Tibial nerve (tissue), 4 donors: ENCODE measurements at places on chromosomes 5 and 9. TPM values are rescaled to one million over a fixed set of nuclear protein-coding genes. Genes with fewer than 3 reads are reported as not detected.

Gene DND1
- 2.7 TPM for total RNA-seq

Gene ADGRD2
- not detected for total RNA-seq

Gene PCDHB10
- total RNA-seq = 5.4 TPM

Gene PCDHGA9
- 8.4 TPM for total RNA-seq

Gene COL15A1
- 37.7 TPM for total RNA-seq

GRCh38 chr5:132469380-132470009 lies 21.1 kb downstream of the IRF1 start:
- H3K4me3 ChIP-seq = no peak overlapping the region
- H3K27ac ChIP-seq = no peak overlapping the region
- H3K36me3 ChIP-seq = peaks cover 18% of the 10 kb centered on the region
- no peak for DNase-seq

DNA sequence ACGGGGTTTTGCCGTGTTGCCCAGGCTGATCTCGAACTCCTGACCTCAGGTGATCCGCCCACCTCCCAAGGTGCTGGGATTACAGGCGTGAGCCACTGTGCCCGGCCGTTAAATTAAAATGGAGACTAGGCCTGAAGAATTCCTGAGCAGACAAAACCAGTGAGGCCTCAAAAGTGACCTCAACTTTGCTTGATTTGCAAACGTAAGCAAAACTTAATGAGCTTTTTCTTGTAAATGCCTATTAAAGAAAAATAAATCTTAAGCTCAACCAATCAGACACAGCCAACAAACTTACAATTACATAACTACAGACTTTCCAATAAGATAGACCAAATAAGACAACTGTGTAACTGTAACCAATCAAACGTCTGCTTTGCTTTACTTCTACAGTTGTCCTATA lies 111.3 kb upstream of the SEMA6A start:
- H3K27ac ChIP-seq = no peak overlapping the region
- H3K27me3 ChIP-seq = no peaks in the 10 kb centered on the region
- no peaks in the 10 kb centered on the region for H3K36me3 ChIP-seq
- H3K4me3 ChIP-seq = no peak overlapping the region

GRCh38 chr5:594226-594860 lies 17.8 kb upstream of the CEP72 start:
- H3K27ac ChIP-seq = no peak overlapping the region
- no peaks in the 10 kb centered on the region for H3K36me3 ChIP-seq
- no peak overlapping the region for H3K4me3 ChIP-seq
- no peaks in the 10 kb centered on the region for H3K4me1 ChIP-seq
- no peaks in the 10 kb centered on the region for H3K27me3 ChIP-seq
- DNase-seq = no peak

GRCh38 chr5:9209846-9210492 lies 335.9 kb downstream of the SEMA5A start:
- DNase-seq = no peak
- H3K27ac ChIP-seq = no peak overlapping the region
- H3K4me1 ChIP-seq = no peaks in the 10 kb centered on the region
- peaks cover 6% of the 10 kb centered on the region for H3K36me3 ChIP-seq
- H3K4me3 ChIP-seq = no peak overlapping the region

DNA sequence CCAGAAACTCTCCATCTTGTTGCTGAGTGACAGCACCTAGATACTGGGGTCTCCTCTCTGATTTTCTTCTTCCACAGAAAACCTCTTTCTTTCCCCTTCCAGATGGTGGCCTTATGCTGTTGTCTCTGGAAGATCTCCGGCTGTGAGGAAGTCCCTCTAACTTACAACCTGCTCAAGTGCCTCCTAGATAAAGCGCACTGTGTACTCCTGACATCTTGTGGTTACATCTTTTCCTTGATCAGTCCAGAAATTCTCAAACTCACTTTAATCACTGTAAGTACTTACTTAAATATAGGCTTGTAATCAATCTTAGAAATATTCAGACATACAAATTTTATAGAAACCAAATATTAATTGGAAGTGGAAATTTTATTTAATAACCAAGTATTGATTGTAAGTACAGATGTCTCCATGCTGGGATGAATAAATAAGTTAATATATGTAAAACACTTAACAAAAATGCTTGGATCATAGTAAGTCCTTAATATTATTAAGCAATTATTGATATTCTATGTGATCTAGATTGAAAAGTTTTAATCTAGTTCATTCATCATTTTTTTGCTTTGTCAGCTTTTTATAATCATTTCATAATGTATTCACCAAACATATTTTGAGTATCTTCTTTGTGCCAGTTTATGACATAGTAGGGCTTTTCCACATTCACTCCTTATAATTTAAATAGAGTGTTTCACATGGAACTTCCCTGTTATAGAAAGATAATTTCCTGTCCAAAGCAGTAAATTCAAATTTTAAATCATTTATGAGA lies 1381.4 kb upstream of the CDH6 start:
- no peaks in the 10 kb centered on the region for H3K36me3 ChIP-seq
- no peaks in the 10 kb centered on the region for H3K27me3 ChIP-seq
- no peaks in the 10 kb centered on the region for H3K4me1 ChIP-seq

- H3K4me1 ChIP-seq = no peaks in the 10 kb centered on the region
- H3K36me3 ChIP-seq = no peaks in the 10 kb centered on the region
- H3K27me3 ChIP-seq = peaks cover 10% of the 10 kb centered on the region
- no peak overlapping the region for H3K27ac ChIP-seq
- DNase-seq = no peak
Measured at GRCh38 chr5:176832162-176832561, 21.8 kb downstream of the UNC5A start.

DNA sequence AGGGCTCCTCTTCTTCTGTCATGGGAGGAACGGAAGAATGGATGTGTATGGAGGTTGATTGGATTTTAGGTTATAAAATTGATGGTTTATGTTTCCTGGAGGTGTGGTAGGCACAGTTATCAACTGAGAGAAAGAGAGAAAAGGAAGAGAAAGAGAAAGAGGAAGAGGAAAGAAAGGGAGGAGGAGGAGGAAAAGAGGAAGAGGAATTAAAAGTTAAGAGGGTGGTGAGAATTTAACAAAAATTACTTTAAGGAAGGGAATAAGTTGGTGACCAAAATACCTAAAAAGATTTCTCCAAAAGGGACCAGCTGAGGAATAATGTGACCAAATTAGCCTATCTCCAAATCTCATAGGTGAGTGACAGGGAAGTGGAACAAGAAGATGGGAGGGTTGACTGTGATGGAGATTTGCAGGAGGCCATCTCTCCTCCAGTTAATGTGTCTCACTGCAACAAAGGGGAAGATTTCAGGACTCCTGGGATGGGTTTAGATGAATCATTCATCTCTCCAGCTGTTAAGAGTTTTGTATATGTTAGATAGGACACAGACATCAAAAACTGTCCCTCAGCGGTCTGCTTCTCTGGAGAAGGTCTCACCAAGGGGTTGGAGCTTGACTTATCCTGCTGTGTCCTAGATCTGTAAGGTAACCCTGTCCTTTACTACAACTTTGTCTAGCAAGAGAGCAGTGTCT lies 76.0 kb upstream of the TMC1 start:
- DNase-seq = no peak
- H3K27ac ChIP-seq = no peak overlapping the region
- no peak overlapping the region for H3K4me3 ChIP-seq
- no peaks in the 10 kb centered on the region for H3K27me3 ChIP-seq

DNA sequence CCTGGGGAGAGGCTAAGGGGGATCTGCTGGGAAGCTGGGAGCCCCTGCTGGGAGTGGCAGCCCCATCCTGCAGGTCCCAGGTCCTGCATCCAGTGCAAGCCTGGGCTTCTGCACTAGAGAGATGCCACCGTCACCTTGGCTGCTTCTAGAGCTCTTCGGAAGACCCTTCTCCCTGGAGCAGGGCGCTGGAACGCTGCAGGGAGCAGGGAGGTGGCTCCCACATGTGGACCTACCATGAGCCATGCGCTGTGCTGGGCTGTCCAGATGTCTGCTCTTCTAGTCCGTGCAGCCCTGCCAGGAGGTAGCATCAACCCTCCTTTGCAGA lies 90.9 kb upstream of the PHYKPL start:
- no peaks in the 10 kb centered on the region for H3K36me3 ChIP-seq
- H3K27me3 ChIP-seq = no peaks in the 10 kb centered on the region
- H3K4me3 ChIP-seq = no peak overlapping the region
- DNase-seq = no peak
- H3K4me1 ChIP-seq = no peaks in the 10 kb centered on the region
- H3K27ac ChIP-seq = no peak overlapping the region

- H3K27ac ChIP-seq = no peak overlapping the region
- peaks cover 11% of the 10 kb centered on the region for H3K4me1 ChIP-seq
- no peak overlapping the region for H3K4me3 ChIP-seq
- DNase-seq = no peak
- H3K27me3 ChIP-seq = peaks cover under 1% of the 10 kb centered on the region
Measured at GRCh38 chr9:137269231-137269772, 8.2 kb upstream of the TOR4A start.

- H3K27ac ChIP-seq = no peak overlapping the region
- no peaks in the 10 kb centered on the region for H3K4me1 ChIP-seq
- H3K27me3 ChIP-seq = no peaks in the 10 kb centered on the region
- no peaks in the 10 kb centered on the region for H3K36me3 ChIP-seq
Measured at GRCh38 chr5:57488215-57488955, 5.8 kb upstream of the ACTBL2 start.

DNA sequence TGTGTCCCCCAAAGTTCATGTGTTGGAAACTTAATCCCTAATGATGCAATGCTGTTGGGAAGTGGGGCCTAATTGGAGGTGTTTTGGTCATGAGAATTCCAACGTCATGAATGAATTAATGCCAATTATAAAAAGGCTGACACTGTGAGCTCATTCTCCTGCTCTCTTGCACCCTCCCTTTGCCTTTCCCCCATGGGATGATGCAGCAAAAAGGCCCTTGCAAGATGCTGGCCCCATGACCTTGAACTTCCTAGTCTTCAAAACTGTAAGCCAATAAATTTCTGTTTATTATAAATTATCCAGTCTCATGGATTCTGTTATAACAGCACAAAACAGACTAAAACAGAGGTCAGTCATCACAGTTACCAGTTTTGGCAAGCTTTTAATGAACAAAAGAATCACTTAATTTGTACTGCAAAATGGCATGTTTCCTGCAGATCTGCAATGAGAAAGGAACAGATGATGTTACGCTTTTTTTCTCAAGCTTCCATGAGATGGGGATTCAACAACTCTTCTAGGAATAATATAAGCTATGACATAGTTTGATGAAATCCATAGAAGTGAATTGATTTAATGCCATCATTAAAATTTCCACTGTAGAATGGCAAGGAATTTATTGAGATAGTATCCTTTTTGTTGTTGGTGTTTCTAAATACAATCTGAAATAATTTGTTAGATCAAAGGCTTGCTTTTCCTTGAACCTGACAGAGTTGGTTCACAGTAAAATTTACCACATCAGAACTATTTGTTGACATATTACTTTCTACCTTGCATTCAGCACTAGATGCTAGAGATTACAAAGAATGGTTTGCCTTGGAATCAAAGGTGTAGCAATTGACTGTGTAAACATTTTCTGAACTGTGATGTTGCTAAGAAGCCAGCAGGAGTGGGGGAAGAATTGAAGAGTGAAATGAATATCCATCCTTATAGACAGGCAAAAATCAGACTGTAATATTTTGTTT lies 29.3 kb upstream of the RFK start:
- no peaks in the 10 kb centered on the region for H3K4me1 ChIP-seq
- no peak overlapping the region for H3K27ac ChIP-seq
- H3K36me3 ChIP-seq = no peaks in the 10 kb centered on the region
- H3K4me3 ChIP-seq = no peak overlapping the region

DNA sequence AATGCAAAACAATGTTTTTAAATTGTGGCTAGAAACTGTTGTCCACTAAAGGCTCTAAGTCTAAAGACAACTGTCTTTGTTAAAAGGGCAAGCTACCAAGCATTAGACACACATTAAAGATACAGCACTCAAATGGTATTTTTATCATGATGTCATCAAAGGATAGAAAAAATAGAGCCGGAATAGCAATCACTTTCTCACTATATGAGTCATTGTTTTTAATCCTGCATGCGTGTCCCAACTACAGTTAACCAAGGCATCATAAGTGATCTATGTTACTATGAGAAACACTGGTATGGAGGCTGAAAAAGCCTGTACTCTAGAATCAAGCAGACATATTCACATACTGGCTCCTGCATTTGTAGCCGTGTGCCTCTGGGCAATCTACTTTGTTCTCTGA lies 1.9 kb upstream of the PJA2 start:
- peak overlapping the region; percentile 98 for H3K27ac ChIP-seq
- no peak for DNase-seq
- no peaks in the 10 kb centered on the region for H3K36me3 ChIP-seq
- H3K4me1 ChIP-seq = peaks cover 21% of the 10 kb centered on the region
- H3K27me3 ChIP-seq = no peaks in the 10 kb centered on the region
- H3K4me3 ChIP-seq = no peak overlapping the region

DNA sequence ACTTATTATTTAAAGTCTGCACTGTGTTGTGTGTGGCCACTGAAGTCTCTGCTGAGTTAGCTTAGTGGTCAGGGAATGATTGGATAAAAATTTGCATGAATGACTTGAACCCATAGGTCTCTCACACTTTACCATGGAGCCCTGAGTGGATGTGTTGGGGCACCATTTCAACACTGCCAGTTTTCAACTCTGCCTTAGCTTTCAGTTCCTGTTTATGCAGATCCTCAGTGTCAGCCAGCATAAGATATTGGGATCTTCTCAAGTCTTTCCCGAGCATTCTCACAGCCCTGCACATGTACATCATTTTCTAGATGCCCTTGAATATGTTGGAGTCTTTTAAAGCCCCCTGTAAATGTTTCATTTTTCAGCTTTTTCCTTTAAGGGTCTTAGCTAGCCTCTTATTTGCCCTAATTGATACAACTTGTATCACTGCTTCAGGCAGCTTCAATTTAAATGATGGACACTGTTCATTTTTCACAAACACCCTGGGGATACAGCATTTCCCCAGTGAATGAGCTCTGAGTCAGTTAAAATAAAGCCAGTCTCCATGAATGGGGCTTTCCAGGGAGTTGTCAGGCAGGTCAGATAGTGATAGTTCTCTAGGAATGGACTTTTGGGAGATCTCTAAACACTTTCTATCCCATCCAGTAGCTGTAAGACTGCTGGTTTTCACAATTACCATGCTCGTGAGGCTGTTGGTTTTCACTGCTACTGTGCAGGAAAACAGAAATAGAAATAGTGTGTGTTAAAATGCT lies 211.9 kb upstream of the PAPPA start:
- H3K27ac ChIP-seq = peak overlapping the region; percentile 82
- peaks cover 32% of the 10 kb centered on the region for H3K4me1 ChIP-seq
- no peaks in the 10 kb centered on the region for H3K27me3 ChIP-seq
- no peaks in the 10 kb centered on the region for H3K36me3 ChIP-seq
- no peak overlapping the region for H3K4me3 ChIP-seq
- no peak for DNase-seq

- no peaks in the 10 kb centered on the region for H3K27me3 ChIP-seq
- no peak for DNase-seq
- no peaks in the 10 kb centered on the region for H3K36me3 ChIP-seq
- peak overlapping the region; percentile 74 for H3K4me3 ChIP-seq
- H3K27ac ChIP-seq = peak overlapping the region; percentile 93
- peaks cover 35% of the 10 kb centered on the region for H3K4me1 ChIP-seq
Measured at GRCh38 chr9:129176701-129177442, 1.2 kb downstream of the IER5L start.

DNA sequence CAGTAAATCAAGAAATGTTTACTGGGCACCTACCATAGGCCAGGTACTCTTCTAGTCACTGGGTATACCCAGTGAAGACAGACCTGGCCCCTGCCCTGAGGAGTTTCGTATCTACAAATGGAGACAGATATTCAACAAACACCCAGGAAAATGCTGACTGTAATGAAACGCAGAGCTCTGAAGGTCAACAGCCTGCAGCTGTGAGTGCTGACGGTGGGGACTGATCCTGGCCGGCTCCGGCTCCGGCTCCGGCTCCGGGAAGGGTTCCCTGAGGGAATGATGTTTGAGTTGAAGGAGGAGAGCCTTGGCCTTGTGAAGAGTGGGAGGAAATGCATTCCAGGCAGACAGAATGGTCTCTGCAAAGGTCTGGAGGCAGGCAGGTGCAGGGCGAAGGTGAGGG lies 23.1 kb downstream of the FGFR4 start:
- no peak overlapping the region for H3K27ac ChIP-seq
- H3K4me3 ChIP-seq = no peak overlapping the region
- no peaks in the 10 kb centered on the region for H3K4me1 ChIP-seq
- no peaks in the 10 kb centered on the region for H3K36me3 ChIP-seq
- no peak for DNase-seq
